ENCODE measurements at places on chromosomes 3 and 15. TPM values are rescaled to one million over a fixed set of nuclear protein-coding genes. Genes with fewer than 3 reads are reported as not detected.

The TMIE gene
- 0.23 TPM for total RNA-seq

The GPR62 gene
- not detected for total RNA-seq

The EDEM1 gene
- 18.2 TPM for total RNA-seq

The THUMPD3 gene
- total RNA-seq = 27.4 TPM

The SNRPA1 gene
- 62.2 TPM for total RNA-seq

DNA sequence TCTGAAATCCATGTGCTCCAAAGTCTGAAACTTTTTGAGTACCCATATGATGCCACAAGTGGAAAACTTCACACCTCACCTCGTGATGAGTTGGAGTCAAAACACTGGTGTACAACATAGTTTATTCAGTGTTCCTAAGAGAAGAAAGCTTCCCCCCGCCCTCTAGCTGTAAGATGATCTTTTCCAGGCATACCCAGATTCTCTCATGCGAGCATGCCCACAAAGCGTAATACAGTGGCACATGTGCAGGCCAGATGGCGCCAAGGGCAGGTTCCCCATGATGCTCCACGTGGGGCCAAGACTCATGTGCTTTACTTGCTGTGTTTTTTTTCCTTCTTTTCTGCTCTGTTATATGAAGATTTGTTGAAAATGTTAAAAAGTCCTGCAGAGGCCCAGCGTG is 104.9 kb upstream of the LRRFIP2 start:
- no peak for DNase-seq
- peaks cover 20% of the 10 kb centered on the region for H3K4me1 ChIP-seq
- no peaks in the 10 kb centered on the region for H3K27me3 ChIP-seq
- H3K4me3 ChIP-seq = peak overlapping the region; percentile 14
- peaks cover 9% of the 10 kb centered on the region for H3K36me3 ChIP-seq

DNA sequence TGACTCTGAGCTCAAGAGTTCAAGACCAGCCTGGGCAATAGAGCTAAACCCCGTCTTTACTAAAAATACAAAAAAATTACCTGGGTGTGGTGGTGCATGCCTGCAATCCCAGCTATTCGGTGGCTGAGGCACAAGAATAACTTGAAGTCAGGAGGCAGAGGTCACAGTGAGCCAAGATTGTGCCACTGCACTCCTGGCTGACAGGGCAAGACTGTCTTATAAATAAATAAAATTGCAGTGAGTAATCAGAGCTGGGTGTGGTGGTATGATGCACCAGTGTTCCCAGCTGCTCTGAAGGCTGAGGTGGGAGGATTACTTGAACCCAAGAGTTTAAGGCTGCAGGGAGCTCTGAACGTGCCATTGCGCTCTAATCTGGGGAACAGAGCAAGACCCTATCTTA is 55.9 kb upstream of the GCNT3 start:
- H3K27me3 ChIP-seq = peaks cover 3% of the 10 kb centered on the region
- H3K27ac ChIP-seq = no peak overlapping the region
- peaks cover 20% of the 10 kb centered on the region for H3K4me1 ChIP-seq
- H3K4me3 ChIP-seq = no peak overlapping the region
- DNase-seq = no peak

GRCh38 chr3:19543212-19543841 is 390.7 kb downstream of the EFHB start:
- no peaks in the 10 kb centered on the region for H3K36me3 ChIP-seq
- peaks cover 11% of the 10 kb centered on the region for H3K4me1 ChIP-seq
- peak; percentile 4 for DNase-seq
- H3K27me3 ChIP-seq = no peaks in the 10 kb centered on the region

DNA sequence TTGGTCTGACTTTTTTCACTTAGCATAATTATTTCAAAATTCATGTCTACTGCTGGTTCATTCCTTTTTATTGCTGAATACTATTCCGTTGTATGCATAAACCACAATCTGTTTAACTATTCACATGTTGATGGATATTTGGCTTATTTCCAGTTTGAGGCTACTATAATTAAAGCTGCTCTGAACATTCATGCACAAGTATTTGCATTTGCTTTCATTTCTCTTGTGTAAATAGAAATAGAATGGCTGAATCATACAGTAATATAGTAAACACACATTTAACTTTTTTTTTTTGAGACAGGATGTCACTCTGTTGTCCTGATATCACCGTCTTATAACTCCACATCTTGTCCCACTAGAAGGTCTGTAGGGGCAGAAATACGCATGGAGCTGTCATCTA is 57.3 kb downstream of the NMNAT3 start:
- no peaks in the 10 kb centered on the region for H3K27me3 ChIP-seq
- H3K36me3 ChIP-seq = no peaks in the 10 kb centered on the region
- H3K27ac ChIP-seq = no peak overlapping the region
- no peaks in the 10 kb centered on the region for H3K4me1 ChIP-seq
- no peak for DNase-seq

DNA sequence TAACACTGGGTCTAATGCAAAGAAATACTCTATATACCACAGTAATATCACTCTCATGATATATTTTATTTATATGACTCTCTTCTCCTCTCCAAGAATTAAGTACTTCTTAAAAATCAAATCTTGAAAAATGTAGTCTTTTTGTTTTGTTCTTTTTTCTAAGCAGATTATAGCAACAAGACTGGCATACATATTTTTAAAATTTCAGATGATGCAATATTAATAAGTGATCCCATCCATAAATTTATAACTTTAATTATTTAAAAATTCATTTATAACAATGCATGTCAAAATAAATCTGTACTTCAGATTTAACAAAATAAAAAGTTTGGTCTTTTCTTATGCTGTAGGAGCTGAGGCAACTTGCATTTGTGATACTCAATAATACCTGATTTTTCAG is 95.0 kb upstream of the NEDD4 start:
- no peaks in the 10 kb centered on the region for H3K27me3 ChIP-seq
- peaks cover 1% of the 10 kb centered on the region for H3K36me3 ChIP-seq
- no peak overlapping the region for H3K27ac ChIP-seq
- no peaks in the 10 kb centered on the region for H3K4me1 ChIP-seq

DNA sequence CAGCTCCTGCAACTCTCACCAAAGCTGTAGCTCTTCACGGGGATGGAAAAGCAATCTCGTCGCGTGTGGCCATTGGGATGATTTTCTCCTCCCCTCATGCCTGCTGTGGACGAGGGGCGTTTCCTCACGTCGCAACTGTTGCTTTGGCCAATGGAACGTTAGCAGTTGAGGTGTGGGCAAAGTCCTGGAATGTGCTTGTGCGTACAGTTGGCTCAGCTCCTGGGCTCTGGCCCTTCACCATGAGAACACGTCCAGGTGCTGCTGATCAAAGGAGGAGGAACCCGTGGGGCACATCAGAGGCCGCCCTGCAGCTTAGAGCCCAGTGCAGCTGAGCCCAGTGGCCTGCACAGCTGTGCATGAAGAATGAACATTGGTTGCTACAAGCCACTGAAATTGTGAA is 186.1 kb downstream of the TJP1 start:
- no peaks in the 10 kb centered on the region for H3K4me1 ChIP-seq
- H3K27me3 ChIP-seq = no peaks in the 10 kb centered on the region
- no peak overlapping the region for H3K27ac ChIP-seq
- H3K36me3 ChIP-seq = peaks cover 4% of the 10 kb centered on the region
- no peak for DNase-seq
- no peak overlapping the region for H3K4me3 ChIP-seq

GRCh38 chr3:13011573-13012220 is 61.5 kb downstream of the IQSEC1 start:
- no peak overlapping the region for H3K4me3 ChIP-seq
- no peak overlapping the region for H3K27ac ChIP-seq
- DNase-seq = no peak
- peaks cover 9% of the 10 kb centered on the region for H3K36me3 ChIP-seq
- H3K27me3 ChIP-seq = peaks cover 11% of the 10 kb centered on the region
- H3K4me1 ChIP-seq = peaks cover 23% of the 10 kb centered on the region

DNA sequence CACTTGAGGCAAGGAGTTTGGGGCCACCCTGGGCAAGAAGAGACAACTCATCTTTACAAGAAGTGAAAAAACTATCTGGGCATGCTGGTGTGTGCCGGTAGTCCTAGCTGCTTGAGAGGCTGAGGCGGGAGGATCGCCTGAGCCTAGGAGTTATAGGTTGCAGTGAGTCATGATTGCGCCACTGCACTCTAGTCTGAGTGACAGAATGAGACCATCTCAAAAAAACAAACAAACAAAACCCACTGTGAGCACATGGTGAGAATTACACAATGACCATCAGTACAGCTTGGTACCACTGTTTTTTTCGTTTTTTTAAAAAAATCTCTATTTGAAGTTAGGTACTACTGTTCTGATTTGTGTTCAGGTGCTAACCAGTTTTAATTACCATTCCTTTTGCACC is 13.6 kb downstream of the VPS39 start:
- DNase-seq = no peak
- H3K4me3 ChIP-seq = no peak overlapping the region
- peaks cover 20% of the 10 kb centered on the region for H3K36me3 ChIP-seq
- no peak overlapping the region for H3K27ac ChIP-seq
- no peaks in the 10 kb centered on the region for H3K4me1 ChIP-seq

DNA sequence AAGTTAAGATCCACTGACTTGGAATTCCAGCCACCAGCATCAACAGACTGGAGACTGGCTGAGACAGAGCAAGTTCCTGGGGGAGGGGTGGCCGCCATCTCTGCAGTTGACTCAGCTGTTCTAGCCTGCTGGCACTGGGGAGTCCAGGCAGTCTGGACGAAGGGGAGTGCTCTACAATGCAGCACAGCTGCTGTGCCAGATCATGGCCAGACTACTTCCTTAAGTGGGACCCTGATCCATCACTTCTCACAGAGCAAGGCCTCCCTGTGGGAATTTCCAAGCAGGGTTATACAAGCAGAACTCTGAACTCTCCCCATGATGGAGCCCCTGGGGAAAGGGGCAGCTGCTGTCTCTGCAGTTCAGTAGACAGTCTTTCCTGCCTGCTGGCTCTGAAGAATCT is 35.2 kb downstream of the PYGO1 start:
- H3K36me3 ChIP-seq = peaks cover 13% of the 10 kb centered on the region
- no peak for DNase-seq
- H3K27ac ChIP-seq = no peak overlapping the region
- H3K27me3 ChIP-seq = peaks cover 2% of the 10 kb centered on the region
- no peak overlapping the region for H3K4me3 ChIP-seq
- no peaks in the 10 kb centered on the region for H3K4me1 ChIP-seq

DNA sequence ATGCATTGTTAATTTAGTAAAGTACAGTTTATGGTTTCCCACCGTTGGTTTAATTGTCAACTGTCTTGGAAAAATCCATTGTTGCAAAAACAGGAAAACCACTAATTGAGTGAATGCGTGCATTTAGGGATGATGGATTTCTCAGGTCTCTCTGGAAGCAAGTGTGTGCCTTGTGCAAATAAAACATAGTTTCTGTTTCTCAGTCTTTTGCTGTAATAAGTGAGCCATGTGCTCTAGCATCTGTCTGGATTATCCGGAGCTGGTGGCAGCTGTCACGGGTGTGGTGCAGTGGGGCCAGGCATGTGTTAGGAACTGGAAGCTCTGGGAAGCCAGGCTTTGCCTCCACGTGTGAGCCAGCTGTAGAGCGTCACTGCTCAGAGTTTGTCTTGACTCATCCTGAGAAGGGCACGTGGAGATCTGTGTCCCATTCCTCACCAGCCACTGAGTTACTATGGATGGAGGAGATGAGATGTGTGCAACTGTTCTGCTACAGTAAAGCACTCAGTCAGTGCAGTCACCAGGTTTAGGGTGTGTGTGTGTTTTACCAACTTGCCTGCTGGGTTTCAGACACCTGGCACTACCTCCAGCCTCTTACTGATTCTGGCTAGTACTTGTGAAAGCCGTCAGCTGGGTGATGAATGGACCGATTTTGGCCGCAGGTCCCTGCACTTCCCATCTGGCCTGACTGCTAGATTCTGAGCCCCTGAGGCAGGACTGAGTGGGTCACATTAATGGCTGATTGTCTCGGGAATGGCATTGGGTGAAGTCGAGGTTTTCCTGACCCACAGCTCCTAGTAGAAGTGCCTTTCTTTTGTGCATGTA is 7.2 kb downstream of the APBA2 start:
- peaks cover 8% of the 10 kb centered on the region for H3K27me3 ChIP-seq
- no peak overlapping the region for H3K4me3 ChIP-seq
- H3K36me3 ChIP-seq = peaks cover 3% of the 10 kb centered on the region

DNA sequence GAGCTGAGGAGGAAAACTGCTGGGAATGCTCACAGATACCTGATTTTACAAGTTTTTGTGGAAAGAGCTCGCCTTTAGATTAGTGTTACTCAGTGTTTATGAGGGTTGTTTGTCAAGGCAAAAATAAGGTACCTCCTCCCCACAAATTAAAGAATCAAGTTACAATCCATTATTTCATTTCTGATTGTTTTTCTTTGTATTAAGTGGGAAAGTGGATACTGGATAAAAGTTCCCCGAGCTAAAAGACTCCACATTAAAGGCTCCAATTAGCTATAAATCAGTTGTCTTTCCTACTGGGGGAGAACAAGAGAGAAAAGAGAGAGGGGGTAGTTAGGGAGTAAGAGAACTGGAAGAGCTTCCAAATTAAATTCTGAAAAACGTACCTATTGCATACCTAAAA is 1.9 kb downstream of the ALDH1A2 start:
- H3K4me3 ChIP-seq = no peak overlapping the region
- H3K27ac ChIP-seq = no peak overlapping the region
- H3K36me3 ChIP-seq = no peaks in the 10 kb centered on the region
- no peak for DNase-seq

DNA sequence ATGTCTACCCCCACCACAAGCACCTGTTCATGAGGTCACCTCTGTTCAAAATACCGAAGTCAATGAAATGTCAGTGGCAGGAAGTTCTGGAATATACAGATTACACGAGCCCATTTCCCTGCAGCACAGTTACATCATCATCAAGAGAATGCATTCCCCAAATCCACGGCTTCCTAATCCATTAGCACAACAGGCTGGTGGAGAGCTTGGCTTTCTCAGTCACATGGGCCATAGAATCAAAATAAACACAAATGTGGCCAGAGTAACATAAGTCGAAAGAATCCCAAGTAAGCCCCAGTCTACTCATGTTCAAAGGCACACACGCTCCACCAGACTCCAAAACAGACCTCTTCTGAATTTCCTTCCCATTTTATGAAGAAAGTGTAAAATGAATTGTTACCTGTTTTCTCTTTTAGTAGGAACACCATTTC is 419.3 kb downstream of the MAGI1 start:
- H3K36me3 ChIP-seq = no peaks in the 10 kb centered on the region
- peak overlapping the region; percentile 93 for H3K27ac ChIP-seq
- peak; percentile 37 for DNase-seq
- H3K4me3 ChIP-seq = no peak overlapping the region
- H3K27me3 ChIP-seq = no peaks in the 10 kb centered on the region

DNA sequence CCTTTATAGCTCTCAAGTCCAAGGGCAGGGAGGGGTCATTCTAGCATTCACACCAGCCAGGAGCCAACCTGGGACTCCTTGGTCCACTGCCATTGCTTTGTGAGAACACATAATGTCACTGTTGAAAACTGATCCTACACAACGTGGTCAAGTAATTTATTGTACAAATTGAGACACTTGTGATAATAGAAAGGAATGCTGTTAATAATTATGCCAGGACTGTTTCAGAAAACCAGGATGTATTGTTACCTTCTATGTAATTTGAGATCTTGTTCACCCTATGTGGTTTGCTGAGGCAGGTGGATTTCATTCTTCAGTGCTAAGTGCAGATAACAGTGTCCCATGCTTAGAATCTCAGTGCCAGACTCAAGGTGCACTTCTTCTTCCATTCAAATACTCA is 33.3 kb downstream of the TMCO5A start:
- H3K27ac ChIP-seq = no peak overlapping the region
- no peaks in the 10 kb centered on the region for H3K4me1 ChIP-seq
- H3K4me3 ChIP-seq = no peak overlapping the region
- H3K36me3 ChIP-seq = no peaks in the 10 kb centered on the region

GRCh38 chr3:192063570-192063969 is 602.6 kb downstream of the PYDC2 start:
- H3K36me3 ChIP-seq = no peaks in the 10 kb centered on the region
- no peak for DNase-seq
- no peaks in the 10 kb centered on the region for H3K4me1 ChIP-seq

Data from endothelial cell (in vitro differentiated cells).